ENCODE measurements at places on chromosomes 3 and 15.

- no peak for DNase-seq
Observed at GRCh38 chr3:128806588-128806987, 72.8 kb upstream of the ACAD9 start.

GRCh38 chr3:11810276-11810675 is 36.4 kb downstream of the TAMM41 start:
- no peak for DNase-seq

DNA sequence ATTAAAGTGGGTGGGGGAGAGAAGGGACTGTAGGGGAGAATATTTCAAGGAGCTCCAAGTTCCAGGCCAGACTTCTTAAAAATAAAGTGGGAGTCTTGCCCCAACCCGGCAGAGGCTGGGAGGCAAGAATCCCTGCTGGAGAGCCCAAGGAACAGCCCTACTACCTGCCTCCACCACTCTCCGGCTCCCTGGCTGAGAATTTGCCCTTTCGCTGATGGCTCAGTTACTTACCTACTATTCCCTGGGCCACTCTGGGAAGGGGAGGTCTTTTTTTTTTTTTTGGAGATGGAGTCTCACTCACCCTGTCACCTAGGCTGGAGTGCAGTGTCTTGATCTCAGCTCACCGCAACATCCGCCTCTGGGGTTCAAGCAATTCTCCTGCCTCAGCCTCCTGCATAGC is 15.5 kb downstream of the MYL3 start:
- no peak for DNase-seq

DNA sequence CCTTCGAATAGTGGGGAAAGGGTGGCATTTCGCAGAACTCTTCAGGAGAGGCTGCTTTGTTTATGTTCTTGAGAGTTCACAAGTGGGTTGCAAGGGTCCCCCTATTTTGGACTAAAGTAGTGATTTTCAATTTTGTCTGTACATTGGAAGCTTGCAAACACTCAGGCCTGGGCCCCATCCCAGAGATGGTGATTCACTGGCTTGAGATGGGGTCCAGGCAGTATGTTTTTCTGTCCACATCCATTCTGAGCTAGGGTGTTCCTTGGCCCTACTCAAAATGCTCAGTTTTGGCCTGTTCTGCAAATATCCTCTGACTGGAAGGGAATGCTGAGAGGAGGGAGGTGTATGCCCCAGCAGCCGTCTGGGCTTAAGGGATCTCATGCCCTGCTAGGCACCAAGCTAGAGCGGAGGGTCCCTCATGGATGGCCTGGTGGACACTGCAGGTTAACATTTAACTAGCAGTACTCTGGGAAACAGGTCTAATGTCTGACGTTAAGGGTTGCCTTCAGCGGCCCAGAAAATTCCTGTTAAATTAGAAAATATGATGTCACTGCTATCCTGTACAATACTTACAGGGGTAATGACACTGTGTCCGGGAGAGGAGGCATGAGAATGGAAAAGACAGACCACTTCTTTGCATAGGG is 181.4 kb downstream of the OPA1 start:
- DNase-seq: no peak

DNA sequence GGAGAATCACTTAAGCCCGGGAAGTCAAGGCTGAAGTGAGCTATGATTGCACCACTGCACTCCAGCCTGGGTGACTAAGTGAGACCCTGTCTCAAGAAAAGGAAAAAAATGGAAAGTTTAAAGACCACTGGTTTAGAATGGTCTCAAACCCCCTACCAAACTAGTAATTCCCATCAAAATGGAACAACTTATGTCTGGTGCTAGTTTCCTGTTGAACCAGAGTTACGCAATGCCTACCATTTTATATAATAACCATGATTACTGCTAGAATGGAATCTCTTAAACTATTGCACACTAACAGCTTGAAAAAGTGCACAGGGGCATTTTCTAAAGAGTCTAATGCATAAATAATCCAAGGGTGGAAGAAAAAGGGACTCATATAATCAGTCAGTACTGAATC is 43.6 kb downstream of the DMXL2 start:
- no peak for DNase-seq

DNA sequence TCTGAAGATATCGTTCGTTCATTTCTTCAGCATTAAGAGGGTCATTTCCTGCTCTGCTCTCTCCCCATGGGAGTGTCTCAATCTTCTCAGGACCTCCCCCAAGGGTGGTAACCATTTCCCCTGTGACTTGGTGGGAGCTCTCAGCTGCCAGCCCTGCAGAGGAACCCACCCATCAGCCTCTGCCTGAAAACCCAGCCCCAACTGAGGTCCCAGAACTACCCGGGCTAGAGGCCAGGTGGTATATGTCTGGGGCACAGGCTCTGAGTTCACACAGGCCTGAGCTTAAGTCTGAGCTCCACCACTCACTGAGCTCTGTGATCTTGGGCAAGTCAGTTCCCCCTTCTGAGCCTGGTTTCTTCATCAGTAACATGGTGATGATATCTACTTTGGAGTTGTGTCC is 10.0 kb upstream of the ATP2B2 start:
- no peak for DNase-seq

- no peak for DNase-seq
Observed at GRCh38 chr3:11244121-11244677, 28.0 kb upstream of the ATG7 start.

DNA sequence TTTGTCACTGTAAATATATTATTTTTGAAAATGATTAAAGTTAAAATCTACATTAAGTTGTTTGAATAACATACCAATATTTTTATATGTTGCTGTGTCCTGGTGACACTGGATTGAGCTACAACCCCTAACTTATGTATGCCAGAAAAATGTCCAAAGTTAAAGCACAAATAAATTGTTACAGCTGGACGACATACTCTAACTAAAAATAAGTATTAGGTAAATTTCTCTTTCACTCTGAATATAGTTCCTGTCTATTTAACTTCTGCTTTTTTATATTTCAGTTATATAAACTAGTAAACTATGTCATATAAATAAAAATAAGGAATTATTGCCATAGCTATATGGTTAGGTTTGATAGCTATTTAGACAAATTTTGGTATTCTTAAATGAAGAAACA is 118.5 kb upstream of the SAMMSON start:
- DNase-seq: no peak

DNA sequence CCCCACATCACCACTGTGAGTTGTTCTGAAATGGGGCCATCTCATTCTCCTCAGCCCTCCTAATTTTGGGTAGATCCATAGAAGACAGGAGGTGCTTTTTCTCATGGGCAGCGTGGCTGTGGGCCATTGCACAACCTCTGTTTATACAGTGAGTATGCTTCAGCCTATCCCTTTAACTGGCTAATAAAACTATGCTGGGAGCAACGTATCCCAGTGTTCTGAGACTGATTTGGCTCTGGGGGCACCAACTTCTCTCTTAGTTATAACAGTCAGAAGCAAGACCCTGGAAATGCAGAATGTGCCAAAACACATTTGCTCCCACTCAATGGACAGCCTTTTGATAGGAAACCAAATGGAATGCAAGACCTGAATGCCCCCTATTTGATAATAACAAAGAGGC is 97.1 kb upstream of the ICE2 start:
- no peak for DNase-seq

DNA sequence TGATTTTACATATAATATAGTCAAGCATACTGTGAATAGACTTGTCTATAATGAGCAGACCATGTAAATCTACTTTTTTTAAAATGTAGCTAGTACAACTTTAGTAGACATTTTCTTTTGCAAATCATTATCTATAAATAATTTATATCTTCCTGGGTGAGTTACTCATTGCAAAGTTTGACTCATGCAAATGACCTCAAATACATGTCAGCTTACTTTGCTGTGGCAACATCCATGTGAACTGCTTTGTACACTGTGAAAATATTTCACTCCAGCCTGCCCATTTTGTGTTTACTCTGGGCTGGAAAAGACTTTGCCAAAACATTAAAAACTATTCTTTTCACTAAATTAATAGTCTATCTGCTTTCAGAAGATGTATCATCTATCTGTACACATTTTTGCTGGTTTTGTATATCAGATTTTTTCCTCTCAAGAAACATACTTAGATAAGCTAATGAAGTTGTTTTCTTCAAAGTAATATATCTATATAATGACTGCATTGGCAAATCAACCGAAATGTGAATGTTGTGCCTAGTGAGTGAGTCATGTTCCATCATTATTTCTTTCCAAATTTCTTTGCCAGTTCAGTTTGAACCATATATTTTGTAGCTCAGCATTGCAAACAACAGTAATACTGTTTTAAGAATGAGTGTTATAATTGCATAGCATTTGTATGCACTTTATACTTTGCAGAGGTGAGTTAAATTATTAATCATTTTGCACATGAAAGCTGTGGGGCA is 26.5 kb downstream of the IGSF10 start:
- DNase-seq: peak; percentile 77

GRCh38 chr3:171526146-171526545 is 65.9 kb upstream of the TNIK start:
- DNase-seq: no peak

DNA sequence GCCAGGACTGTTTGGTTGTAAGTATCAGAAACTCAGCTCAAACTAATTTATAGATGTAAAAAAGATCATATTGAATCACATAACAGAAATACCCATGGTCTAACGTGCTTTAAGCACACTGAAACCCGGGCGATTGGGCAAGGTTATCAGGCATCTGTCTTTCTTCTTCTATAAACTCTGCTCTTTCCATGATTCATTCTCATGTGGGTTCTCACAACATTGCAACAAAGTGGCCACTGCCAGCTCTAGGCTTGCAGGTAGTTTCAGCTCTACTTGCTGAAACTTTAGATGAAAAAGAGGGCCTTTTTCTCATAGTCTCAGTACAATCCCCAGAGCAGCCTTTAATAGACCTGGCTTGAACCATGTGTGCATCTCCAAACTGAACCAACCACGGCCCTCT is 456.1 kb downstream of the MFSD1 start:
- DNase-seq: no peak

DNA sequence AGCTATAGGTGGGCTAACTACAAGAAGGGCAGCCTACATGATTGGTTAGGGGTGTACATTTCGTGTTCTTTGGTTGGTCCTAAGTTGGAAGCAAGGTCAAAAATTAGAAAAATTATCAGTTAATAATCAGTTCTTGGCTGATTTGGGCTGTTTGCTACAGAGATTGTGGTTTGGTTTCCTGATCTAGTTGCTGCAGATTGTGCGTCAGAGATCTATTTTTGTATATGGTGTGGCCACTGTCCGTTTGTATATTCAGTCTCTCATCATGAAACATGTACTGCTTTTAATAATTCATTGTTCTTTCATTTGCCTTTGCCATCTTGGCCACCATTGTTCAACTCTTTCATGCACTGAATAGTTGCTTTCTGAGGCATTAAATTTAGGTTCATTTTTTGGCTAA is 80.9 kb downstream of the LRRC3B start:
- no peak for DNase-seq

- DNase-seq: no peak
Observed at GRCh38 chr3:36705015-36705414, 59.3 kb downstream of the DCLK3 start.
